ENCODE measurements at places on chromosomes 13 and 19. TPM values are rescaled to one million over a fixed set of nuclear protein-coding genes. Genes with fewer than 3 reads are reported as not detected.

Gene LYL1
- 3.7 TPM for total RNA-seq

Gene C2CD4C
- total RNA-seq, result not detected

Gene IL17D
- total RNA-seq, result not detected

Gene TTC9B
- total RNA-seq, result not detected

Gene SERPINE3
- not detected for total RNA-seq

Gene HSPB6
- total RNA-seq, result 0.36 TPM

Gene ZNF888
- total RNA-seq, result 9.8 TPM

Gene KCNJ14
- 1.4 TPM for total RNA-seq

Gene EDDM13
- total RNA-seq, result 1.2 TPM

Gene COX6B2
- total RNA-seq, result 0.55 TPM

Gene SMIM17
- total RNA-seq, result 0.39 TPM

Gene ZNF226
- 26.2 TPM for total RNA-seq

Gene EFNA2
- not detected for total RNA-seq

Gene PRODH2
- total RNA-seq, result not detected

Gene ZNF431
- total RNA-seq, result 28.2 TPM

Gene LILRB3
- total RNA-seq, result 1.3 TPM

Gene ERICH6B
- total RNA-seq, result not detected

Gene UBE2L5
- total RNA-seq, result not detected

Gene ZNF471
- total RNA-seq, result 4.0 TPM

Gene FBXL12
- 37.0 TPM for total RNA-seq

Gene ZNF724
- total RNA-seq, result 13.8 TPM

Gene ADGRE3
- not detected for total RNA-seq

Gene TGFBR3L
- total RNA-seq, result 3.6 TPM

Gene CATSPERD
- total RNA-seq, result not detected

Gene ADM5
- 4.1 TPM for total RNA-seq

Gene GAS6
- total RNA-seq, result 2.1 TPM

Gene NRTN
- 0.36 TPM for total RNA-seq

Gene TMEM91
- 11.4 TPM for total RNA-seq

Gene MAB21L1
- total RNA-seq, result not detected

Gene SLC10A2
- not detected for total RNA-seq

Gene ADPRHL1
- 1.0 TPM for total RNA-seq

Gene ZNF66
- total RNA-seq, result 15.4 TPM

Gene U2AF1L4
- total RNA-seq, result 33.1 TPM

Gene SYT5
- 0.39 TPM for total RNA-seq

Gene ZNF439
- 16.0 TPM for total RNA-seq

Gene APOC1
- 12.7 TPM for total RNA-seq

Gene SELENOV
- total RNA-seq, result not detected

Gene VSTM2B
- total RNA-seq, result not detected

Gene ZNF154
- total RNA-seq, result 14.9 TPM

Gene CDX2
- total RNA-seq, result not detected

Gene TPRX1
- not detected for total RNA-seq

Gene LILRB2
- 0.57 TPM for total RNA-seq

Gene TEX29
- total RNA-seq, result 0.51 TPM

Gene ZNF799
- 7.6 TPM for total RNA-seq

Gene KLHL1
- total RNA-seq, result not detected

Gene SIGLEC12
- total RNA-seq, result 3.7 TPM

Gene WTIP
- total RNA-seq, result 0.55 TPM

Gene SPRY2
- total RNA-seq, result 0.60 TPM

Gene ICAM4
- total RNA-seq, result 1.2 TPM

Gene EXOSC5
- 25.9 TPM for total RNA-seq

Gene SYNE4
- total RNA-seq, result 3.8 TPM
